ENCODE measurements at places on chromosomes 4 and X. TPM values are rescaled to one million over a fixed set of nuclear protein-coding genes. Genes with fewer than 3 reads are reported as not detected.

DNA sequence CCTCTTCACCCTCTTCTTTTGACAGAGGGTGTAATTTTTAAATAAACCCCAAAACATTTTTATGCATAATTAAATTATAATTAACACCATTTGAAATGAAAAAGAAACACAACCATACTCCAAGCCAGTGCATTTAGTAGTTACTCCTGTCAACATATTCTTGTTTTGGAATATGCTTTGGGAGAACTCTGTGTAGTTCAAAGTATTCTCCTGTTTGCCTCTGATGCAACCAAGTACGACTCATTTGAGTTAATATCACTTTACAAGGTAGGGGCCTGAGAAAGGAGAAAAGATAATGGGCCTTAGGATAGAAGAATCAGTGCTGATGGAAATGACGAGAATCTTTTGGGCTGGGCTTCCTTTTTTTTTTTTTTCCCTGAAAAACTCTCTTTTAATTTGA is 2.7 kb downstream of the PTPN13 start:
- no peak for DNase-seq

DNA sequence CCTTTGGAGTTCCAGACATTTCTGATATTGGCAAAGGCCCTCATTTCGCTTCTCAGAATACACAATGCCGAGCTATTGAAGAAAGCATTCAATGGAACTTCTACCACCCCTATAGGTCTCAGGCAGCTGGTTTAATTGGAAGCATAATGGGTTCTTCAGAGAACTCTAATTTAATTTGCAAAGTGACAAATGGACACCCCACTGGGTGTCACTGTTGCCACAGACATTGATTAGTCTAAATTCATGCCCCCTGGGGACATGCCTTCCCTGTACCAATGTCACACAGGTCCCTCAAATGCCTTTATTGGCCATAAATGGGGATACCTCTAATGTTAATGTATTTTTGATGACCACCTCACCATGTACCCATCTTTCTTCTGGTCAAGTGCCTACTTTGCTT is 22.9 kb upstream of the TMEM255A start:
- DNase-seq, result no peak

DNA sequence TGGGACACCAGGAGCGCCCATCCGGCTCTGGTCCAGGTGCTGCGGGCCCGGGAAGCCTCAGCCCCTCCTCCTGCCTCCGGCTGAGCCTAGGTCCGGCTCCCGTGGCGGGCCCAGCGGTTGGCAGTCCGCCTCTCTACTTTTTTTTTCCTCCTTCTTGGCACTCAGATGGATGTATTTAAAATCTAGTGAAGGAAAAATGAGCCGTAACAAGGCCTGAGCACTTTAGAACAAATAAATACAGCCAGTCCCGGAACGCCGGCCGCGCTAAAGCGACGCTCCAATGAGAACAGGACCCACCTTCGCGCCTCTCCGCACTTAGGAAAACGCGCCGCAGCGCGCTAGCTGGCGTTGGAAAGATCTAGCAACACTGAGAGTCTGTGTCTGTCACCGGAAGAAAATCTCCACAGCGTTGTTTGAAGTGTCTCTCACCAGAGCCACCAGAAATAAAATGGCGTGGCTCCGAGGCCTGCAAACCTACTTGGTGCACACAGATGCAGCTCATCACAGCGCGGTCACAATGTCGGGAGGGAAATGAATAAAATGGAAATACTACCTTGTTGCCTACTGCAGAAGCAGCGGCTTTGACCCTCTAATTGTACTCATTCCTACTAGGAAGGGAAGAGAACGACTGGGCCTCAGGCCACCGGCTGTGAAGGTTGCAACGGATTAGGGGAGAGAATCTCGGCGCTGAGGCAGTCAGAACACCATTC is 4.7 kb downstream of the NEUROG2 start:
- no peak for DNase-seq

DNA sequence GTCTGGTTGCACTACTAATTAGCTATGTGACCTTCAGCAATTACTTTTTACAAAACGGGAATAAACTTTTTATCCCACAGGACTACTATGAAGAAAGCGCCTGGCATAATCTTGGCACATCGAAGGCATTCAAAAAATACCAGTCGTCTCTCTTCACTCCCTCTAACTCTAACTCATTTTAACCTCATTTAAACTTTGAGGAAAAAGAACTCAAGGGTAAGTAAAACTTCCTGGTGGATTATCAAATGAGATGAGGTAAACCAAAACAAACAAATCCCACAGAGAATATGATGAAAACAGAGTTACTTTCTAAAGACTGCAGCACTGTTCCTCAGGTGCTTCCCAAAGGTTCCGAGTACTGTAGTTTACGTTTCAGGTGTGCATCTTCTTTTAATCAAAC is 66.9 kb downstream of the SH3RF1 start:
- no peak for DNase-seq

- no peak for DNase-seq
Measured at GRCh38 chr4:112453321-112453720, 62.7 kb downstream of the NEUROG2 start.

ZNF630 gene
- 2.1 TPM for total RNA-seq
